Activated CD8-positive, alpha-beta T cell treated with anti-CD3 and anti-CD28 coated beads, Interleukin-2, amount 10 ng/mL, durations not matched to agents 7 days and 5 days (primary cell): ENCODE measurements at places on chromosomes 3 and 15. TPM values are rescaled to one million over a fixed set of nuclear protein-coding genes. Genes with fewer than 3 reads are reported as not detected.

The CELSR3 gene
- total RNA-seq, result 19.5 TPM

The GASK1A gene
- total RNA-seq, result not detected

DNA sequence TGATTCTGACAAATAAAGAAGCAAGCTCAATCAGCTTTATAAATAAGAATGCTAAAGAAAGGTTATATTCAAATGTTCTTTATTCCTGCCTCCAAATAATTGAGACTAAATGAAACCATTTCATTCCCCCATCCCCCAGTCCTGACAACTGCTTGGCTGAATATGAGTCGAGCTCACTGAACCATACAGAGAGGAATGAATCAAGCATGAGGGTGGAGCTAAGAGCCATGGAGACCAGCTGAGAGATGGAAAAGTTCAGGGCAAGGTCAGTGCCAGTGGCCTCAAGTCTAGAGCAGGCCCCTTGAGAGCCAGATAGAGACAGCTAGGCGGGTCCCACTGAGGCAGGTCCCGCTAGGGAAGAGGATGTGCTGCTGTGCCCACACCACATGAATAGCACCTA, 188.7 kb upstream of the EIF1B start:
- no peaks in the 10 kb centered on the region for H3K4me1 ChIP-seq
- H3K36me3 ChIP-seq, result no peaks in the 10 kb centered on the region
- DNase-seq, result no peak

DNA sequence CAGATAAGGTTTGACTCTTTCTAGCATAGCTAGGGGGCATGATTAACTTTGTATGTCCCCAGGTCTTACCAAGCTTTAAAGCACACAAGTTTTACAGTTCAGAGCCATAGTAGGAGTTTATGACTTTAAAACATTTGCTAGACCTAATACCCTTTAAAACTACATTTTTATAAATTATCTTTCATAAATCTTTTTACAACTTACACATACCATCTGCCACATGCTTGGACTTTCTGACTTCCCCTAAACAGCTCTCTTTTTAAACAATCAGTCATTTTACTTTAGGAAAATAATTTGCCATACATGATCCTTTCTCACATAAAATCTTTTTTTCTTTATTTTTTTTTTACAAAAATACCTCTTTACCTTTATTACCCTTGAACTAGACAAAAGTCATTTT, 735.3 kb upstream of the CADM2 start:
- no peaks in the 10 kb centered on the region for H3K27me3 ChIP-seq
- no peaks in the 10 kb centered on the region for H3K4me1 ChIP-seq
- no peak for DNase-seq
- H3K27ac ChIP-seq, result no peak overlapping the region

GRCh38 chr3:51739110-51739509, 32.2 kb downstream of the GRM2 start:
- peaks cover 1% of the 10 kb centered on the region for H3K36me3 ChIP-seq
- H3K27ac ChIP-seq, result no peak overlapping the region
- peaks cover 29% of the 10 kb centered on the region for H3K4me1 ChIP-seq

GRCh38 chr15:81942655-81943195, 103.1 kb downstream of the MEX3B start:
- no peak overlapping the region for H3K27ac ChIP-seq
- H3K4me1 ChIP-seq, result no peaks in the 10 kb centered on the region
- no peak overlapping the region for H3K4me3 ChIP-seq
- no peaks in the 10 kb centered on the region for H3K27me3 ChIP-seq
- DNase-seq, result no peak

- peaks cover 21% of the 10 kb centered on the region for H3K36me3 ChIP-seq
- no peak for DNase-seq
- H3K4me3 ChIP-seq, result no peak overlapping the region
- no peak overlapping the region for H3K27ac ChIP-seq
Measured at GRCh38 chr15:25712192-25712960, 150.8 kb downstream of the ATP10A start.

GRCh38 chr3:192170659-192171058, 556.7 kb downstream of the FGF12 start:
- H3K36me3 ChIP-seq, result no peaks in the 10 kb centered on the region
- DNase-seq, result no peak
- no peaks in the 10 kb centered on the region for H3K27me3 ChIP-seq
- no peak overlapping the region for H3K4me3 ChIP-seq

DNA sequence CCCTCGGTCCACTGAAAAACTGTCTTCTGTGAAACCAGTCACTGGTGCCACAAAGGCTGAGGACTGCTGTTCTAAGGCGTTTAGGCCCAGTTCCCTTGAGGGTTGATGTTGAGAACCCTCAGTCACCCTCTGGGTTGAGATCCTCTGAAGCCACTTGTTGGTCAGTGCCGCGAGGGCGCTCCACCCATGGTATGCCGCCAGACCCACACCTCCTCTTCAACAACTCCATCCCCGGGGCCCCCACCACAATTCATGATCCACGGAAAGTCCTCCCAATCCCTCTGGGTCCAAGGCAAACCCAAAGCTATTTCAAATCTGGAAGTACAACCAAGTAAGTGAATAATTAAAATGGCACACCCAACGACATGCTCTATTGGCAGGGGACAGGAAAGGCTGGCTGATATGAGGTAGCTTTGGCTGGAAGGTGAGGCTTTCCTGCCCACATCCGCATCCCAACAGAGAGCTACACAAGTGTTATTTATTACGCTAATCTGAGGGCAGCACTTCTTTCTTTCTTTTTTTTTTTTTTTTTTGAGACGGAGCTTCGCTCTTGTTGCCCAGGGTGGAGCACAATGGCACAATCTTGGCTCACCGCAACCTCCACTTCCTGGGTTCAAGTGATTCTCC, 58.1 kb downstream of the XXYLT1 start:
- no peak for DNase-seq
- H3K4me1 ChIP-seq, result peaks cover 4% of the 10 kb centered on the region
- no peaks in the 10 kb centered on the region for H3K27me3 ChIP-seq
- H3K36me3 ChIP-seq, result peaks cover 2% of the 10 kb centered on the region

GRCh38 chr3:149967086-149967685, 3.5 kb downstream of the PFN2 start:
- H3K36me3 ChIP-seq, result peaks cover 4% of the 10 kb centered on the region
- peaks cover 22% of the 10 kb centered on the region for H3K27me3 ChIP-seq
- H3K4me3 ChIP-seq, result no peak overlapping the region
- peaks cover 15% of the 10 kb centered on the region for H3K4me1 ChIP-seq

GRCh38 chr15:94610069-94610468, 378.7 kb downstream of the MCTP2 start:
- H3K36me3 ChIP-seq, result peaks cover 6% of the 10 kb centered on the region
- DNase-seq, result no peak
- H3K27ac ChIP-seq, result no peak overlapping the region
- no peak overlapping the region for H3K4me3 ChIP-seq
- H3K4me1 ChIP-seq, result peaks cover 27% of the 10 kb centered on the region

DNA sequence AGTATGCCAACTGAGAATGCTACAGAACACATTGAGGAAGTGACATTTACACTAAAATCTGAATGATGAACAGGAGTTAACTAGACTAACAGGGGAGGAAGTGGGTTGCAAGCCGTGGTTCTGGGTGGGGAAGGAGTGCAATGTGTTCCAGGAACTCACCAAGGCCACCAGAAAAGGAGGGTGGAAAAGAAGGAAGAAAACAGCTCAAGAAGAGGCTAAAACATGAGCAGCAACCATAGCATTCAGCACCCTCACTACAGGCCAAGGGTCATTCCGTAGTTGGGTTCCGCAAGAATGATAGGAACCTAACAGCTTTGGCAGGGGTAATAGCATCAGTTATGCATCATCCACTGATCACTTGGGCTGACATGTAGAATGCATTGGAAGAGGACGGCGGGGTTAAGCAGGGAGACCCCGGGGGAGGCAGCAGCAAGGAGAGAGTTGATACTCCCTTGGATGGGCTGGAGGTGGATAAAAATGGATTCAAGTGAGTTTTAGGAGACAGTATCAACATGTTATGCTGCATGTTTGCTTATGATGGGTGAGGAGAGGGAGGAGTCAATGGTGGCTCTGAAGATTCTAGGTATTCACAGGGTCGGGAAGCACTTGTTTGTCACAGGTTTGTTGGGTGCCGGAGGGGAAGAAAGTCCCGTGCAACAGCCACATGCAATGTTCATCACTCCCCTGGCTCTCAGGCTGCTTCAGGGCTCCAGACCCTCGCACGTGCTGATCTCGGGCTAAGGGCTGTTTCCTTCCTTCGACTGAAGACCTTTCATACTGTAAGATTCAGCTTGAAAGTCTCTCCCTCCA, 53.2 kb downstream of the LIPC start:
- peaks cover 30% of the 10 kb centered on the region for H3K36me3 ChIP-seq
- H3K27me3 ChIP-seq, result no peaks in the 10 kb centered on the region
- H3K27ac ChIP-seq, result peak overlapping the region; percentile 95
- DNase-seq, result peak; percentile 85

- H3K27ac ChIP-seq, result no peak overlapping the region
- H3K4me1 ChIP-seq, result no peaks in the 10 kb centered on the region
- H3K36me3 ChIP-seq, result no peaks in the 10 kb centered on the region
- no peaks in the 10 kb centered on the region for H3K27me3 ChIP-seq
- H3K4me3 ChIP-seq, result no peak overlapping the region
Measured at GRCh38 chr3:7285505-7285904, 424.6 kb downstream of the GRM7 start.
